ENCODE measurements at places on chromosomes 7 and 10.

DNA sequence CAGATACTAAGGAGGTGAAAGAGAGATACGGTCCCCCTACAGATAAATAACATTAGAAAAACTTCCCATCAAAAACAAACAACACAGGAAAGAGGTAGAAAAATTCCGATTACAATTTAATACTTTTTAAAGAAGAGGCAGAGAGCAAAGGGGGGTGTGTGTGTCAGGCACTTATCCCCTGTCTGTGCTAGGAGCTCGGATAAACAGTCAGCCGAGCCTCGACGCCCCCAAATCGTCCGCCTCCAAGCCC lies 3.6 kb downstream of the PAX2 start:
- no peak for DNase-seq

- no peak for DNase-seq
Measured at GRCh38 chr7:50676079-50676478, 106.6 kb downstream of the GRB10 start.

GRCh38 chr7:138491612-138492386 lies 31.7 kb downstream of the TRIM24 start:
- no peak for DNase-seq

GRCh38 chr7:119438315-119438714 lies 834.7 kb upstream of the KCND2 start:
- DNase-seq, result no peak

GRCh38 chr10:103917302-103918052 lies 507 bp downstream of the STN1 start:
- no peak for DNase-seq

DNA sequence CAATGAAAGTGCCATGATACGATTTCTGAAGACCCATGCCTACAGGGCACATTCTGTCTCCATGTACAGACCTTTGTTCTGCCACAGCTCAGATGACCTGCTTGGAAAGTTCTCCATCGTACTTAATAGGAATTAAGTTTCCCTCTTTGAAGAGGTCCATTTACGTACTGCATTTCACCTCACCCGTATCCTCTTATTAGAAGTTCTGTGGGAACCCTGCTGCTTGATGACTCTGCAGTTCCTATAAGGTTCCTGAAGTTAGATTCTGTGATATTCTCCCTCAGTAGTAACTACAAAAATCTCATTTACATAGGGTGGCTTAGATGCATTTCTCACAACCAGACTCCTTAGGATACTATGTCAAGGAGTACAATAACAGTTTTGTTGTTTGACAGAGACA lies 50.9 kb downstream of the MINDY3 start:
- no peak for DNase-seq
